NCI-H510A (cell line): ENCODE measurements at places on chromosomes 7 and 10.
A peak's percentile ranks its signal among the peaks of the same experiment; 100 is the strongest.

- no peak for DNase-seq
These were observed 47.5 kb downstream of the CCDC172 start for GRCh38 chr10:116371737-116372136.

DNA sequence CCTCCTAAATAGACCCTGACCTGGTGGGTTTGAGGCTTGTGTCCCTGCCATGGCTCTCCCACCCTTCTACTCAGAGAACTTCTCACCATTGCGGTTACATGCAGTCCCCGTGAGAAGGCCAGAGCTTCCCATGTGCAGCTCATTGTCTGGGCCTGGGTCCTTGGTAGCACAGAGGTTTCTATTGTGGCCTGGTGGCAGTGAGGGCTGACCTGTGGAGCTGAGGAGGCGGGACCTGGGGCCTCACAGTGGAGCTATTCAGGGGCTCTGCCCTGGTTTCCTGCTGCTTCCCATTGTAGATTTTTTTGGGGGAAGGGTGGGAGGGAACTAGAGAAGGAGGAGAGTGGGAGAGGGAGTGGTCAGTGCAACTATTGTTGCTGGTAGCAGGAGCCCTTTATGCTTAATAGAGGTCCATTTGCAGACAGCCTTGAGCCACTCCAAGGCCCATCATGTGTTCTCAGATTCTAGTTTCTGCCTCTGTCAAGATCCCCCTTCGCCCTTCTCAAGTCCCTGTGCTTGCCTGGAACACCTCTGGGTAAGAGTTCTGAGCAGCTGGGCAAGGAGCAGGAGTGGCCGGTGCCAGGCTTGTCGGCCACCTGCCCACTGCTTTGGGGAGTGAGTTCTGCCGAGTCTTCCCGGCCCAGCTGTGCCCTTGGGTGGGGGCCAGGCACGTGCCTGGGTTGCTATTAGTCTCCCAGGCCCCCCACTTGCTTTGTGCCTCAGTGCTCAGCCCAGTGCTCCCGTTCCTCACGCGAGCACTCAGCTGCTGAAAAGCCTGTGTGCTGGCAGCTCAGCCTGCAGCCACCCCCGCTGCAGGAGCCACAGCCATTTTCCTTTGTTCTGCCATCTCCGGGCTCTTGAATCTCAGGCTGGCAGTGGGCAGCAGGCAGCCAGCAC, 10.7 kb downstream of the TSPAN14 start:
- peak; percentile 40 for DNase-seq

GRCh38 chr7:66522518-66522917, 106.2 kb upstream of the KCTD7 start:
- DNase-seq = no peak

GRCh38 chr7:133054162-133054840, 27.6 kb downstream of the CHCHD3 start:
- no peak for DNase-seq

DNA sequence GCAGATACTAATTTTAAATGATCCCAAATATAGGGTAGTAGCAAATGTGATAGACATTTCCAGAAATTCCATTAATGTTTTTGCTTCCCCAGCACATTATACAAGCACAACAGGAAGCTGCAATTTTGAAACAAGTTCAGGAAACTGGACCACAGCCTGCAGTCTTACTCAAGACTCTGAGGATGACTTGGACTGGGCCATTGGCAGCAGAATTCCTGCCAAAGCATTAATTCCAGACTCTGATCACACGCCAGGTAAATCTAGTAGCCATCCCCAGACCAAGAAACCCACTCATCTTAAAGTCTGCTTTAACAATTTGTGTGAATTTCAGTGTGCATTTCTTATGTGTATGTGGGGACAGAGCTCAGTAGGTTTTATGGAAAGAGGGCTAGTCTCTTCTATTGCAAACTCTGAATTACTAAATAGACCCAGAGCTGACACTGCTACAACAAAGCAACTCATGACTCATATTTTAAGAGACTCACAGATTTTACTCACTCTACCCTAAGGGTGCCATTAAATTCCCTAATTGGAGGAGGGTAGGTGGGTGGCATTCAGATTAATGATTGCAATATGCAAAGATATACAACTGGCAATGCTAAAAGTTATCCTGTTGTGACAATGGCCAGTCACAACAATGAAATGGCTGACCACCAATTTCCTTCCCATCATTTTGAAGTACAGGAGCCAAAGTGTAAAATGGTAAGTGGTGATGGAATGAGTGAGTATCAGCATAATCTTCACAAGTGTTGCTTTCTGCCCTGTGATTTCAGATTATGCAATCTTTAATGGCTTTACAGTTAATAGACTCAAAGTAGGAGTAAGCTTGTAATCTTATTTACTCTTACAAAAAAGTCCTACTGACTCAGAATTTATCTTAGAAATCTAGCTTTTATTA, 317.6 kb upstream of the PLXDC2 start:
- no peak for DNase-seq

- no peak for DNase-seq
These were observed 9.3 kb downstream of the WNT2 start for GRCh38 chr7:117313582-117313981.

DNA sequence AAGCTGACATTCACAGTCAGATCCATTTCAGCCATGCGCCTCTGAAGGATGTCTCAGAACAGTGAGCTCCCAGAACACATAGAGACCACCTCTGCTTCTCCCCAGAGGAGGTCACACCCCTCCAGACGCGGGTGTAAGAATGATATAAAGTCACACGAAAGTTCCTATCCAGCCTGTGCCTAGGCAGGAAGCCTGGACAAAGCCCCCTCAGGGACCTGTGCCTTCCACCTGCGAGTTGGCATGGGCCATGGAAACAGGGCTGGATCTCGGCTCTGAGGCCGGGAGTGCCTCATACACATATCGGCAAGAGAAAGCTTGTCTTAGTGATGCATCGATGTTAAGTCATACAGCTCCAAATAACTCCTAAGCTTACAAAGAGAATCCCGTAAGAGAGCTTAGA, 5.0 kb downstream of the VIPR2 start:
- no peak for DNase-seq

DNA sequence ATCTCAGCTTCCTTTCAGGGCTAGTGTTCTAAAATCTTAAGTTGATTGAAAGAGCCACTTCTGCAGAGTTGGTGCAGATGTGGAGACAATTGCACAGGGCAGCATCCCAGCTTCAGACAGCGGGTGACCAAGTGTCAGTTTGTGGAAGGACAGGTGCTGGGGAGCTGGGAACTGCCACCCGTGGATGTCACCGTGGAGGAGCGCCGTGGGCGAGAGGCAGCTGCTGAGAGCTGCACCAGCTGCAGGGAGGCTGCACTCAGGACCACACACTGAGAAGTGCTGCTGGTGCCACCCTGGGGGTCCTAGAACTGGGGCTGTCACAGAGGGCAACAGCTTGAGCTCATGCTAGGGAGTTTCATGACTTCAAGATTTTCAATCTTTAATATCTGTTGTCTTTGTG, 543.0 kb upstream of the FZD8 start:
- no peak for DNase-seq

- DNase-seq = no peak
These were observed 121.7 kb downstream of the MDFIC start for GRCh38 chr7:115043605-115044004.

DNA sequence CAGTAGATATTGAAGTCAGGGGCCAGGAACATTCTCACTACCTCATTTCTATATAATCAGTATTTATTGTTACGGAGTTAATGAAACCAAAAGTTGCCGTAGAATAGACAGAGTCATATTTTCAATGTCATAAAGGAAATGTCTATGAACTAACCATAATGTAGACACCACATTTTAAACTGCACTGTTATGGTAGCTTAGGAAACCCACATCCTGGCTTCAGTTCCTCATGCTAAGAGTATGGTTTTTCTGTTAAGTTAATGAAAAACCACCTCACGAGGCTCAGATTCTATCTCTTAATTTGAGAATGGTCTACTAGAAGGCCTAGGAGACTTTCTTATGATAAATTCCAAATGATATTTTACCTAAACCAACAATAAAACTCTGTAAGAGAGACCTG, 166.5 kb downstream of the TMEM26 start:
- DNase-seq = no peak

- no peak for DNase-seq
These were observed 448.9 kb downstream of the PLXDC2 start for GRCh38 chr10:20265146-20265545.

DNA sequence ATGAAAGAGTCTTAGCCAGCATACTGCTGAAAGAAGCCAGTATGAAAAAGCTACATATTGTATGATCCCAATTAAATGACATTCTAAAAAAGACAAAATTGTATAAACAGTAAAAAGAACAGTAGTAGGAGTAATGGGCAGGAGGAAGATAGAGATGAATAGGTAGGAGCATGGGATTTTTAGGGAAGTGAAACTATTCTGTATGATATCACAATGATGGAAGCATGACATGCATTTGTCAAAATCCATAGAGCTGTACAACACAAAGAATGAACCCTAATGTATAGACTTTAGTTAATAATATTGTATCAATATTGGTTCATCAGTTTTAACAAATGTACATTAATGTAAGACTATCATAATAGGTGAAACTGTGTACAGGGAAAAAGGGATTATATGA, 147.9 kb downstream of the IMMP2L start:
- DNase-seq = no peak

GRCh38 chr10:6766131-6766801, 186.2 kb upstream of the PRKCQ start:
- DNase-seq = no peak

DNA sequence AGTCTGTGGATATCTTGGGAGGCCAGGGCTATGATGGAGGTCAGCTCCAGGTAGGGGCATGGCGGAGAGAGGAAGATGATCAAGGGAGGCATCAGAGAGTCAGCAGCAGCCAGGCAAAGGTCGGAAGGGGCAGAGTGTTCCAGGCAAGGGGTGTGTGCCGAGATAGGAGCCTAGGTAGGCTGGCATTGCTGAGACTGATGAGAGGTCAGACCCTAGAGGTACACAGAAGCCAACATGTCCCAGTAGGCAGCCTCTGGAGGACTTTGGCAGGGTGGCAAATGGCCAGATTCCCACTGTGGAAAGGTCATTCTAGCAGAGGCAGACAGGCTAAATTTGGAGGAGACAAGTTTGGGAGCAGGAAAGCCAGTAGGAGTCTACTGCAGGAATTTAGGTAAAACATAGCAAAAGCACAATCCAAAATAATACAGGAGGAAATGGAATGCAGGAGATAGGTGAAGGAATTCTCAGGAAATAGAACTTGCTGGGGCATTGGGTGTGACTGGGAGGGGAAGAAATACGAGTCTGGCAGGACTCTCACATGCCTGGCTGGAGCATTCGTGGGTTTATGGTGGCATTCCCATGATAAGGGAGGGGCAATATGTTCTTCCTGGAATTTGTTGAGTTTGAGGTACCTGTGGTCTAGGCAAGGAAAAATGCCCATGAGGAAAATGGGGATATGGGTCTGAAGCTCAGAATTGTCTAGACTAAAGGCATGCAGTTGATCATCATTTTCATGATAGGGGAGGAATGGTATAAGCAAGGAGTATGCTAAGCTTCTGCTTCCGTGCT, 25.7 kb downstream of the TMEM176A start:
- no peak for DNase-seq

GRCh38 chr10:78284381-78284780, 250.7 kb downstream of the RPS24 start:
- no peak for DNase-seq

- no peak for DNase-seq
These were observed 11.0 kb upstream of the BLVRA start for GRCh38 chr7:43747328-43748105.

GRCh38 chr10:44907556-44907955, 3.6 kb upstream of the TMEM72 start:
- DNase-seq = no peak

DNA sequence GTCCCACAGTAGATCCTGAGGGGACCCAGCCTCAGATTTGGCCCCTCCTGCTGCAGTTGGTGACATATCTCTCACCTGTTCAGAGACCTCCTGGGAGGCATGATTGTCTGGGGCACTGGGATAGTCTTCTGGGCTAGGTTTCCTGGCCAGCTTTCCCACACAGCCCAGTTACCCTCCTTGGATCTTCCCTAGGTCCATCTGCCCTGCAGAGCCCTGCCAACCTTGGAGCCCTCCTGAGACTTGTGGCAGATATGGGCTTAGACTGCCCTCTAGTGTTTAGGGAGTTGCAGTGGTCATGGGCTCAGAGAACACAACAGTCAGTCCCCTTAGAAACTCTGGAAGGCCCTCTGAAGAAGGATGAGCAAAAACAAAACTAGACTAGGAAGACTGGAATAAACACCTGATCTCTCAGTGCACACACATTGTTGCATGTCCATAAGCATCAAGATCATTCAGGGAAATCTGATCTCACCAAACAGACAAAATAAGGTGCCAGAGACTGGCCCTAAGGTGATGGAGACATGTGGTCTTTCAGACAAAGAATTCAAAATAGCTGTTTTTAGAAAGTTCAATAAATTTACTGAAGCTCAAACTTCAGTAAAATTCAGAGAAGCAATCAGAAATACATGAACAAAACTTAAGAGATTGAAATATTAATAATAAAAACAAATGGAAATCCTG, 324.6 kb downstream of the ATRNL1 start:
- DNase-seq = no peak

DNA sequence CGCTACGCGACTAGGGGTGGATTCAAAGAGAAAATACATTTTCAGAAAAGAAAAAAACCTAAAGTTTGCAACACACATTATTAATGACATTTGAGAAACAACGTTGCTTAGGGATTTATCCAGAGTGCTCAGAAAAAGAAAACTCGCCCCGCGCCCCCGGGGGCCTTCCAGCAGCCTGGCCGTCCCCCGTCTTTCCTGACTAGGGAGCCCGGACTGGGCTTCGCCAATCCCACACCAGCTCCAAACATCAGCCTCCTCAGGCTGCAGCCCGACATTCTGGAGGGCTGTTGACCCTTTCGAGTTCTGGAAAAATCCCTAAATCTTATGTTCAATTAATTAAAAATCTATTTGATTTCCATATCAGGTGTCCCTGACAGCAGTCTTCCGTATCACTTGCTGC, 48.6 kb downstream of the CLEC2L start:
- no peak for DNase-seq

GRCh38 chr7:101563943-101564777, 64.9 kb downstream of the MYL10 start:
- DNase-seq = no peak

DNA sequence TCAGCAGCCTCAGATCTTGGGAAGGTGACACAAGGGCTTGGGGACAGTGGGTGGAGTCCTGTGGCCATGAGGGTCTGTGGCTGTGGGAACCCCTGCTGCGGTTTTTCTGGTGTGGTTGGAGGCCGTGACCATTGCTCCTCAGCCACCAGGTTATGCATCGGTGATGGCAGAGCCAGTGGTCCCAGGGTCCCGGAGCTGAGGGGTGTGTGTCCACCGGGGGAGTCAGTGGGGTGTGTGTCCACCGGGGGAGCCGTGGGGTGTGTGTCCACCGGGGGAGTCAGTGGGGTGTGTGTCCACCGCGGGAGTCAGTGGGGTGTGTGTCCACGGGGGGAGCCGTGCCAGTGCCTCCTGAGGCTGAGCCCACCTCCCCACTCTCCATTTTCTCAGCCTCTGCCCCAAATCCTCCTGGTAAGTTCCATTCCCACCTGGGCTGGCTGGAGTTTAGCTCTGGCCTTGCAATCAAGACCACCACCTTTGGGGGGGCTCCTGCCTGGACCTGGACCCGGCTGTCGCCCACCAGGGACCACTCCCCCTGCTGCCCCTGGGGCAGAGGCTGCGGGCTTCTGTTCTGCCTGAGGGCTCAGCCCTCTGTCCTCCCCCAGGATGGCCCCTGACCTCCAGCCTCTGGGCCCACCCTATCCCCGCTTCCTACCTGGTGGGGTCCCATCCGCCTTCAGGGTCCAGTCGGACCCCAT, 143.5 kb downstream of the ELFN1 start:
- no peak for DNase-seq
